NCI-H1436 treated with DMSO at 0.1 percent for 48 hours (cell line): ENCODE measurements at places on chromosomes 2 and 18.

GRCh38 chr18:13447621-13448334 lies 229.2 kb downstream of the LDLRAD4 start:
- DNase-seq = no peak

GRCh38 chr18:33184958-33185357 lies 255.6 kb downstream of the CCDC178 start:
- no peak for DNase-seq

DNA sequence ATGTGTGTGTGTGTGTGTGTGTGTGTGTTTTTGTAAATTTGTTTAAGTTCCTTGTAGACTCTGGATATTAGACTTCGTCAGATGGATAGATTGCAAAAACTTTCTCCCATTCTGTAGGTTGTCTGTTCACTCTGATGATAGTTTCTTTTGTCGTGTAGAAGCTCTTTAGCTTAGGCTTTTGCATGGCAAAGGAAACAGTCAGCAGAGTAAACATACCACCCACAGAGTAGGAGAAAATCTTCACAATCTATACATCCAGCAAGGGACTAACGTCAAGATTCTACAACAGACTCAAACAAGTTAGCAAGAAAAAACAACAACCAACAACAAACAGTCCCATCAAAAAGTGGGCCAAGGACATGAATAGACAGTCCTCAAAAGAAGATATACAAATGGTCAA lies 336.7 kb upstream of the ATP5MC3 start:
- DNase-seq = no peak

GRCh38 chr18:1392865-1393734 lies 488.4 kb downstream of the ADCYAP1 start:
- DNase-seq = no peak

DNA sequence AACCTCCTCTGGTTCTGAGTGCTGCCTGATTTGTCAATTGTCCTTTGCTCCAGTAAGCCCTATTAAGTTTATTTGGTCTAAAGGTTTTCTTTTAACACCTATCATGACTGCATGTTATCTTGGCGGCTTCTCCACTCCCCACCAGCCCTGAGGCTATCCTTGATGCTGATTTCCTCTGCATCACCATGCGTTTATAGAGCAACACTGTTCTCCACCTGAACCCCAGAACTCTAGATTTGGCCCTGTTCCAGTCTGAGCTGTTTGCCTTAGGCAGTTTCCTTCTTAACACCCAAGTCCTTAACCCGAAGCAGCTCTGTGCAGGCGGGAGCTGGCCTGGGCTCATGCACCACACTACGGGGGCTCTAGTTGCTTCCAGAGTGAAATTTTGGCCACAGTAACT lies 98.2 kb upstream of the NPAS2 start:
- no peak for DNase-seq
